ENCODE measurements at places on chromosomes 7 and 10. TPM values are rescaled to one million over a fixed set of nuclear protein-coding genes. Genes with fewer than 3 reads are reported as not detected.

GRCh38 chr7:67435894-67436535, 439.4 kb downstream of the TYW1 start:
- DNase-seq: no peak

DNA sequence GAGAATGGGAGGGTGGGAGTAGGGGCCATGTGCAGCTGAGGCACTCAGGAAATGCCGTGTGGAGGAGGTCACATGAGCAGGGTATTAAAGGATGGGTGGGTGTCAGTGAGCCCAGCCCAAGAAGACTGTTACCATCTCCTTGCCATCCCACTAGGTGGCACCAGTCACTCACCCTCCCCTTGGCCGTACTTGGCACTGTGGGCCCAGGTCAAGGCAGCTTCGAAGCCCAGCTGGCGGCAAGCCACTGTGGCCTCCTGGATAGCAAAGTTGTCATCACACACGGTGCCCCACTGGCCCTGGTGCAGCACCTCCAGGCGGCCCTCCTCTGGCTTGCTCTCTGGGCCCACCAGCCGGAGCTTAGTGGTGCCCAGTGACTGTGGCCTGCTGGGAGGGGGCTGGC, 5.4 kb downstream of the LOXL4 start:
- no peak for DNase-seq

DNA sequence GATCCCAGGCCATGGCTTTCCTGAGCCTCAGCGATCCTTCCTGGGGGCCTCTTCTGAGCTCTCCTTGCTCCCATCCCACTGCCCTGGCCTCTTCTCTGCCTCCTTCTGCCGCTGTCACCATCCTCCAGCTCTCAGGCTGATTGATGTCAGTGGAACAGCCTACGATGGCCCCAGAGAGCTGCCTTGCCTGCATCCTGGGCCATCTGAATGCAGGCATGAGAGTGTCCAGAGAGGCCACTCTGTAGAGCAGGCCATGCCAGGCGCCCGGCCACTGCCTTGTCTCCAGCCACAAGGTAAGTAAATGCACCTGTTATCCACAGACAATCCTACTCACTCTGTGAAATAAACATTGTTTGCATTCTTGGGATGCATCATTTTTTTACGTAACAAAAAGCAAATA, 171.4 kb upstream of the PPP2R2D start:
- DNase-seq: no peak

DNA sequence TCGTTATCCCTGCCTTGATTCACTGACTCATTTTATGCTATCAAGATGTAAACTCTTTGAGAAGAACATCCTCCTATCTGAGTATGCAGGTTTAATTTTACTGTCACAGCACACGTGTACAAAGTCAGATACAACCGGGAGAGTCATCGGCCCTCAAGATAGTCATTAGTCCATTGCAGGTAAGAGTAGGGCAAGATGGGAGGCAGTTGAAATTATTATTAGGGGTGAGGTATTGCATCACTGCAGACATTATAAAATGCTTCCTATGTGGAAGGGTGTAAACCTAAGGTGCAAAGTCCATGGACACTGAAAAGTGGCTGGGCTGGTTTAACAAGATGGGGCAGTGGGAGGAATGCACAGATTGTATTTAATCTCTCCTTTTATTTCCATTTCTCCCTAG, 113.7 kb downstream of the ARL4A start:
- DNase-seq: no peak

DNA sequence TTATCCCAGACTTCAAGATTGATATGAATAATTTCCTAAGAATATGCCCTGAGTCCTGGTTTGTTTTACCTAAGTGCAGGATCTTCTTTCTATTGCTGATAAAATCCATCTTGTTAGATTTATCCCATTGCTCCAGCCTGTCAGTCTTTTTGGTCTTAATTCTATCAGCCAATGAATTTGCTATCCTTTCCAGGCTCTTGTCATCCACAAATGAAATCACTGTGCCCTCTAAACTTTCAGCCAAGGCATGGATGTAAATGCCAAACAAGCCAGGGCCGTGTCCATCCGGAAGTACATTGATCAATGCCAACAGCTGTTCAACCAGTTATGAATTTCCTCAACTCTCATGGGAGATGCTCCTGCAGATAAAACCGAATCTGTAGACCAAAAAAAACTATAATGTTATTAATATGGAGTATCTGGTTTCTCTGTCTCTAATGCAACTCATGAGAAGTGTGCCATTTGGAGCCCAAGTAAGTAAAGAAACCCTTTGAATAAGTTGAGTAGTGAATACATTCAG, 40.0 kb downstream of the NPY start:
- DNase-seq: no peak

DNA sequence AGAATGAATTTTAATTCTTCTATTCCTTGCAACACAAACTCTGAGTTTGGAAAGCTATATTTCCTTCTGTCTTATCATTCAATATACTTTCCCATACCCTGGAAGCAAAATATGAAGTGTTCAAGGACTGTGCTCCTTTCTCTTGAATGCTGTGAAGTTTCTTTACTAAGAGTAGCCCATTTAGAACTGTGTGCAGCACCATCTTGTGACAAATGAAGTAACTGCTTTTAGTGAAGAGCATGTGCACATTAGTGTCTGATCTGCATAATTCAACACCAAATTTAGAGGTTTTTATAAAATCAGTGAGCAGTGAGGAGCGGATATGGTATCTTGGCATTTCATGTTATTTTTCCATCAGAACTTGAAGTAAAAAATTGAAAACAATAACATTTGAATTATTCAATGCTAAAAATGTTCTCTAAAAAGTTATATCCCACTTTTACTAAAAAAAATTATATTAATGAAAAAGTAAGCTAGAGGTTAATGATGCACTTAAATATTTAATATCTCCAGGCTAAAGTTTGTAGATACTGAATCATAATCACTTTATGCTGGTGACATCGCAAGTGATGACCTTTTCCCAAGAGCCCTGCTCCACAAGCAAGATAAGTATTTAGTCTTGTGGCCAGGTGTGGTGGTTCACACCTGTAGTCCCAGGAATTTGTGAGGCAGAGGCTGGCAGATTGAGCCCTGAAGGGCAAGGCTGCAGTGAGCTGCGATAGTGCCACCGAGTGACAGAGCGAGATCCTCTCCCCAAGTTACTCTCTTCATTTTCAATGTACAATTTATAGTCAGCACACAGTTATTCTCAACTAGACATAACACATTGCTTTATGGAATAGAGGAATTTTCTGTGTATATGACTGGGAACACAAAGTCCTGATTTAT, 108.8 kb upstream of the PCLO start:
- peak; percentile 30 for DNase-seq

The WDR37 gene
- polyA plus RNA-seq: 19.6 TPM

The DNAH11 gene
- 1.9 TPM for polyA plus RNA-seq

The MACC1 gene
- 8.6 TPM for polyA plus RNA-seq

DNA sequence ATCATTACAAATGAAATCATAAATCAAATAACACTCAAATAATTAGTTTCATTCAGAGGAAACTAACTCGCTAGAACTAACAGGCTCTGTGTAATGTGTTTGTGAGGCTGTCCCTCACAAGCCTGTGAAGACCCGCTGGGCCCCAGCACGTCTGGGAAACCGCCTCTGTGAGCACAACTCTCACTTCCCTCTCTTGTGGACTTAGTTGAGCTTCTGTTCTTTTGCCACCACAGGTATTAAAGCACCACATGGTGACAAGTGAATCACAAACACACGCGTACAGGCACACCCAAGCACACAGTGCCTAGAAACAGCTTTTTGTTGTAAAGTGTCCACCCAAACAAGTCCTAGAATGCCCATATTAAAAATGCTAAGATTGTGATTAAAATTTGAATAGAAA, 51.0 kb downstream of the ZNF777 start:
- no peak for DNase-seq

- no peak for DNase-seq
Measured at GRCh38 chr10:124579011-124579399, 117.4 kb downstream of the LHPP start.

- no peak for DNase-seq
Measured at GRCh38 chr10:6493521-6494441, 86.3 kb downstream of the PRKCQ start.

The GATA3 gene
- polyA plus RNA-seq: 118 TPM

DNA sequence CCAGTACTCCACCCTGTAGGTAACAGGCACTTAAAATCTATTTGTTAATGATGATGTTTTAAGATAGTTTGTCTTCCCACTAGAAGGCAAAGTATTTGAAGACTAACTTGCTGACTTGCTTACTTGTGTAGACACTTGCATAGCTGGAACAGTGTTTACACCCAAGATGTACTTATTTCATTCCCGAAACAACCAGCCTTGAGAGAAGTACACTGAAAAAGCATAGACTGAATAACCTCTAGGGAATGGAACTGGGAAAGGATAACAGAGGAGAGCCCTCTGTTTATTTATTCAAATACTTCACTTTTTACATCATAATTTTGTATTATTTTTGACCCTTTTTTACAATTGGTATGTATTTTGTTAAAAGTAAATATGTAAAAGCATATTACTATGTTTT, 33.1 kb upstream of the TMEM26 start:
- DNase-seq: no peak

DNA sequence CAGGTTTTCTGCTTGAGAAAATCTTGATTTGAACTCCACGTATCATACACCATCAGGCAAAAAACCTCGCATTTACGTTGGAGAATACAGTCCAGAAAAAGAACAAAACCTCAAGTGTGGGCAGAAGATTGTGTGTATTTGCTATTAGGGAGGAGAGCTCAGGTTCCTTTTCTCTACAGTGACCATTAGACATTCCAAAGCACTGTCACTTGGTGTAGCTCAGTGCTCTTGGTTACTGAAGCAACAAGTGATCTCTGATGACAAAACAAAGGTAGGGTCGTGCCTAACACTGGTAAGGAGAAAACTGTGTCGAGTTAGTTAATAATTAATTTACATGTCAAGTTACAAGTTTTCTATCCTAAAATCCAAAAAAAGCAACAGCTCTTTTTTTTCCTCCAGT, 72.6 kb downstream of the C1GALT1 start:
- DNase-seq: peak; percentile 49

DNA sequence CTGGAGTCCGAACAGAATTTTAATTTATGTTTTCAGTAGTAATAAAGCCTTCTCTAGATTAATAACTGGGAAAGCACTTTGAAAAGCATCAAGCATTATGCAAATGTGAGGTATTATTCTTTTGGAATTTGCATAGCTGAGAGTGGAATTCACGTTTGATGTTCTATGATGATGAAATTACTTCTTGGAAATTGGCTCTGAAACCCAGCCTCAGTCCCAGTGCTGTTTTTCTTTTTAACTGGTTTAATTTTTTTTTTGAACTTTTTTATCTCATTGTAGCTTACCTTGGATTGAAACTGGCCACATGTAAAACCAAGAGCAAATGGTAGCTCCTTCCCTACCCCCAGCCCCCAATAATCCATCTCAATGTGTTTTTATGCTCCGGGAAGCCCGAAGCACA, 1.2 kb downstream of the TBXAS1 start:
- DNase-seq: no peak

DNA sequence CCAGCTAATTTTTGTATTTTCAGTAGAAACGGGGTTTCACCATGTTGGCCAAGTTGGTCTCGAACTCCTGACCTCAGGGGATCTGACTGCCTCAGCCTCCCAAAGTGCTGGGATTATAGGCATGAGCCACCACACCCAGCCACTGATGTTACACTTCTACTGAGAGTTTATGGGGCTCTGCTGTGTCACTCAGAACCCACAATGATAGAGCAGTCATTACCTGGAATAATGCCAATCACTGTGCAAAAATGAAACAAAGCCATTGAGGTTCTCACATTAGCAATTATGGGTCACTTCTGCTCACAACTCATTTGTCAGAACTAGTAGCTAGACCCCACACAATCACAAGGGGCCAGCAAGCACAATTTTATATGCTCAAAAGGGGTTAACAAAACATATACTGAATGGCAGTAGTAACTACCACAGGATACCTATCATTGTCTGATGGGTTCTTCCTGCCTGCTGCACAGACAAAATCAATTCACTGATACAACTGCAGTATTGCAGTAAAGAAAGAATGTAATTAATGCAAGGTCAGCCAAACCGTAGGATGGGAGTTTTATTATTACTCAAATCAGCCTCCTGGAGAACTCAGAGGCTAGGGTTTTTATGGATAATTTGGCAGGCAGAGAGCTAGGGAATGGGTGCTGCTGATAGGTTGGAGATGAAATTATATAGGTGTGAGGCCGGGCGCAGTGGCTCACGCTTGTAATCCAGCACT, 72.1 kb upstream of the TRIM24 start:
- no peak for DNase-seq

GRCh38 chr10:23404461-23404980, 34.4 kb upstream of the OTUD1 start:
- DNase-seq: no peak

The NME8 gene
- polyA plus RNA-seq: 0.53 TPM

The ANKRD2 gene
- 0.50 TPM for polyA plus RNA-seq

DNA sequence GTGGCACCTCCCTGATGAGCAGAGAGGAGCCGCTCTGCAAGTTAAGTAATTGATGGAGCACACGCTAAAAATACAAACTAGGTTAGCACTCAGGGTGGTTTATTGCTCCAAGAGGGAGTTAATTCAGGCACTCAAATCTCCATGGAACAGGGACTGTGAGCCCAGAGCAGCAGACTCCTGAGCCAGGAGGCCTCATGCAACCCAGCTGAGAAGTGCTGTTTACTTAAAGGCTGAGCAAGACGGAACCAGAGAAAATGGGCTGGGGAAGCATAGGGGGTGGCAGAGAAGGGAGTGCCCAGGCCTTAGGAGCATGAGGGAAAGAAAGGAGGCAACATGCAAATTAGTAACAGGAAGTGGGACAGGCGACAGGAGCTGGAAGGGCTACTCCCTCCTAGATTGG, 174.1 kb downstream of the KCNMA1 start:
- DNase-seq: no peak

DNA sequence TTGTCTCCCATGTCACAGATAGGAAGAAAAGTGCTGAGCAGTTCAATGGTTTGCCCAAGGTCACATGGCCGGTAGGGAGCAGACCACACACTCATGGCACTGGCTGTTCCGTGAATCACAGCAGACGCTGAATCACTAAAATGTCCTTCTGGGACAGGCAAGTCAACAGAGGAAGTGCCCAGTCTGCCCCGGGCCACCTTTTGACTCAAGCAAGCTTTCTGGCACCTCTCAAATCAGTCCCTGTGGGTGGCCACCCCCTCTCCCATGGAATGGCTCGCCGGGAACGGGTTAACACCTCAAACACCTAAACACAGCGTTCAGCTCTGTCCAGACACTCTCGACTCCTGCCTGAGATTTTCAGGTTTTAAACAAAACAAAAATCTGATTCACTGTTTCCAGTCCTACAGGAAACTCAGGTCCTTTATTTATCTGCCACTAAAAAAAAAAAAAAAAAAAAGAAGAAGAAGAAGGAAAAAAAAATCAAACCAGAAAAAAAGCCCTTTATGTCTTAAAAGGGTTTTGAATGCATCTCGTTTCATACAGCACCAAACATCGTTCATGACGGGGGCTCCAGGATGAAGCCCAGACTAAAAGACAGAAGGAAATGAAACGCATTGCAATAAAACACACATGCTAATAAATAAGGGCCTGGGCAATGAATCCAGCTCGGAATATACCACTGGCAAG, 15.5 kb downstream of the CARD11 start:
- no peak for DNase-seq

The UCN3 gene
- polyA plus RNA-seq: 0.34 TPM

- no peak for DNase-seq
Measured at GRCh38 chr7:132609222-132609621, 33.0 kb upstream of the PLXNA4 start.

- DNase-seq: no peak
Measured at GRCh38 chr10:971150-971542, 17.1 kb upstream of the GTPBP4 start.

The CBX3 gene
- polyA plus RNA-seq: 315 TPM

The CEP41 gene
- polyA plus RNA-seq: 26.7 TPM
